ENCODE measurements at places on chromosomes 1 and 21.

DNA sequence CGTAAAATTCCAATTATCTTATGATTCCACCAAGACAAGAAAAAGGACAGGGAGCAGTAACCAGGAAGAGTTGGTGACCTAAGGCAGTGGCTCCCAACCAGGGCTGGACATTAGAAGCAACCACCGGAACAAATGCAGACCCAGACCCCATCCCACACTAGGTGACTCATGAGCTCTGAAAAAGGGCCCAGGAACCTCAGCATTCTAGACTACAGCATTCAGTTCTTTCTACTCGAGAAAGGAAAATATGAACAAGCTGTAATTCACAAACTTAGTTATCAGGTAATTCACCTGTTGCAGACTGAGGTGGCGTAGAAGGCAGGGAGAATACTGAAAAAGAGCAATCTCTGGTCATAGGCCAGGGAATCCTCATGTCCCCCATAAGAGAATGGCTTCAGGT, 138.4 kb upstream of the KRTAP19-8 start:
- DNase-seq, result no peak

DNA sequence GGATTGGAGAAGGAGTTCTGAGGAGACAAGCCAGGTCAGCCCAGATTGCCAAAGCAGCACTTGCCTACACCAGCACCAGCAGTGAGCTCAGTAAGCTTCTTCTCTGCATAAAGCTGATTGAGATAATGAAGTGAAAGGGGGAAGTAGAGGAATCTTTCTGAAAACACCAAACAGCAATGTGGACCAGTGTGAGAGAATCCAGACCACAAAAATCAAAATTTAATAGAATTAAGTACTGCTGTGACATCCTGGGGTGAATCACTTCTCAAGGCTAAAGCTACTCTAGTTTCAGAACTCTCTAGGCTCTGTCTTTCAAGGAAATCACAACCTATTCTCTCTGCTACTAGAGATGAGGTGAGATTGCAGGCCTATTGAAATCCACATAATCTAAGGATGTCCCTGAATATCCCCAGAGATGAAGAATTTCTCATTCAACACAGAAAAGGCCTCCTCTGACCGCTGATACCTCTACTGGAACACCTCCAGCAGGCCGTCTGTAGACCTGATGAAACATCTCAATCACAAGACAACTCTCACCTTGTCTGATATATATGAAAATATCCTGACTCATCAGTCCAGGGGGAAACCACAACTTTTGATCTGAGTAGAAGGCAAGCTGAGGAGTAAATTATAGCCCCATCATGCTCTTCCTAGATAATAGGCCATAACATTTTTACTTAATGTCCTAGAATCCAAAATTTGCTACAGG, at the start of gene FCRL4:
Gene FCRL4 (minus strand): TSS at position 127 of the 709 bp plus-strand sequence. CDS start 141 bp downstream, outside the sequence.
- no peak for DNase-seq

DNA sequence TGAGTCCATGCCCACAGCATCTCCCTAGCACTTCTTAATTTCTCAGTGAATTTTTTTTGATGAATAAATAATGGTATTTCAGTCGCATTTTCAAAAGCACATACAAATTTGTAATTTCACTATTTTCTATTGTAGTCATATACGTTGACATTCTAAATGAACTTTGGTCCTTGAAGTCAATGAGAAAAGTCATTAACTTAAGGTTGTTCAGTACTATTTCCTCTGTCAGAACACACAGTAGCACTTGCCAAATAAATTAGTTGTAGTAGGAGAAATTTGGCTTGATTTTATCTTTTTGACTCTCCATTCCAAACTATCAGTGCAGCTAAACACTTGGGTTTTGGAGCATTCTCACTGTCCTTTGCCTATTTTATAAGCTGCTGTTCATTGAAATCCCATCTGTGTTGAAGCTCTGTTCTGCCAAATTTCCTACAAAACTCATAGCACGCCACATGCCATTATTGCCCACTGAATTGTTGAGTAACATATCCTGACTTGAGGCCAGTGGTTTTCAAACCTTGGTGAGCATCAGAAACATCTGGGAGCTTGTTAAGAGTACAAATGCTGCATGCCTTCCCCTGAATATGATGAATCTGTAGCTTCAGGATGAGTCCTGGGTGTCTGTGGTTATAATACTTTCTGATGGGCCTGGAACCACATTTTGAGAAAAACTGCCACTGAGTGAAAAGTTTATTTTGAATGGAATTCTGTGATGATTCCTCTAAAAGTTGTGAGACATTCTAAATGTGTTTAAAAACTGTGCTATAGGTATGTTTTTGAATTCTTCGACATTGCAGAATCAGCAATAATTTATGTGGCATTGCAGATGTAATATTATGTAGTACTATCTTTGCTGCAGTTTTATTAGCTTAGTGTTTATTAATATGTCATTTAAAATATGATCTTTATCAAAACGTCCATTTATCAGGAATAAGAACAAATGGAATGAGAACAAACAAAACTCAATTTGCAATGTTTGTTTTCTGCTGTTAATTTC, 78.9 kb downstream of the DNM3 start:
- no peak for DNase-seq

DNA sequence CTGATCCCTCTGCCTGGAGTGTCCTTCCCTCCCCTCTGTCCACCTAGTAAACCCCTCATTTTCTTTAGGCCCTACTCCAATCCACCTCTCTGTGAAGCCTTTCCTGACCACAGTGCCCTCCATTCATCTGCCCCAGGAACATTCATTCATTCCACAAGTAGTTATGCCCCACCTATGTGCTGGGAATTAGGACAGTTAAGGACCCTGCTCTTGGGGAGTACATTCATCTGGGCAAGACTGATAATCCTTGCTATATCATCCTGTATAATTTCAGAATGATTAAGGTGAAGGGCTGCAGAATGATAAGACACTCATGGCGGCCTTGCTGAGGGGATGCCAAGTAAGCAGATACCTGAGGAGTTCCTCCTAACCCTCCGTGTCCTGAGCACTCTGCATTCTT, 10.3 kb upstream of the FAM20B start:
- no peak for DNase-seq

GRCh38 chr1:38045401-38046332, 926 bp downstream of the POU3F1 start:
- DNase-seq, result peak; percentile 74

DNA sequence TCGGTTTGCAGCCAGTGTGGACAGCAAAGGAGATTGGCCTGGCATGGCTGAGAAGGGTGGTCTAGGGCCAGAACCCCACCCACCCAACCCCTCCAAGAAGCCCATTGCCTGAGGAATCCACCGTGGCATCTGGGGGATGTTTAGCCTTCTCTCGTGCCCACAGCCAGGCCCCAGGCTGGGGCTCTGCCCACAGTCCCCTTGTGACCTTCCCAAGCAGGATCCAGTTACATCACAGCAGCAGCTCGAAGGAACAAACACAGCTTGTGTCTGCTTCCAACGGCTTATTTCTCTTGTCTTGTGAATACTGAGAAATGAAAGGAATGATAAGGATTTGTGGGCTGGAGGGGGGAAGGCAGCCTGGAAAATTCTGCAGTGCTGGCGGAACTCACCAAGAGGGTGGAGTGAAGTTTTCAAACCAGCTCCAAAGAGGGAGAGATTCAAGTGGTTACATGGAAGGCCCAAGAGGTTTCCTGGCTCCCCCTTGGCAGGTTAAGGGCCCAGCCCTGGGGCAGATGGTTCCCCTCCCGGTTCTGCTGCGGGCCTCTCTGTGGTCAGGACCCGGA, 61.6 kb downstream of the DHRS3 start:
- DNase-seq, result no peak

GRCh38 chr1:14930247-14930965, 223.1 kb upstream of the TMEM51 start:
- no peak for DNase-seq

DNA sequence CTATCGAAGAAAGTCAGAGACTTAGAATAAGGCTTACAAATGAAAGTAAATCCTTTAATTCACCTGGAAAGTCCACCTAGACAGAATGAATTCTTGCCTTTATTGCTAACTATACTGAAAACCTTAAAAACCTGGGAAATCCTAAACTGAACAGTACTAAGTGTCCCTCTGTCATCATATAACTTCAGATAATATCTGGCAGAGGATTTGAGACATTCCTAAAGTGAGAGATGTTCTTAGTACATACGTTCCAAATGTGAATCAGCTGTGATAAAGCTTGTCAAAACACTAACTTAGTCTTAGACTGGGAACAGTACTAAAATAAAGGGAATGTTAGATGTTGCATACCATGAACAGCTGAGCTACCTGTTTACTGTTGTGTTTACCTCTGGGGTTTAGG, 121.7 kb downstream of the TNFSF18 start:
- no peak for DNase-seq

- no peak for DNase-seq
These were observed 89.4 kb upstream of the JAK1 start for GRCh38 chr1:65055747-65056146.

- no peak for DNase-seq
These were observed 157.5 kb upstream of the FGGY start for GRCh38 chr1:59139396-59139795.

DNA sequence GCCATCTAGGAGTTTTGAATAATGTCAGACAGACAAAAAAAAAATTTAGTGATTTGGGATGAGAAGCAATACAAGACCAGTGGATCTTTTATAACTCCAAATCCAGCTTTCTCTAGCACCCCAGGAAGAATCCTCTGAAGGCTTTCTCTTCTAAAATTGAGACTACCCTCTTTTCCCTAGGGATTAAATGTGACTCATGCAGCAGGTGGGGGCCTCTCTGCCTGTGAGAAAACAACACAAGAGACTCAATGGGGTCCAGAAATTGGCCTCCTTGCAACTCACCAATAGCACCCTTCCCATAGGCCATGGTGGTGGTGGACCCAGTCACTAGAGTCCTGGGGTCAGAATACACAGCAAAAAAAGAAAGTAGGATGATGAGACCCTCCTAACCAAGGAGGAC, 120.3 kb upstream of the ATP1A1 start:
- no peak for DNase-seq

GRCh38 chr1:44318097-44319088, 36.7 kb downstream of the ERI3 start:
- DNase-seq, result no peak

- no peak for DNase-seq
These were observed 575.8 kb upstream of the PRMT6 start for GRCh38 chr1:106480629-106481028.

- DNase-seq, result no peak
These were observed 724 bp upstream of the ANKRD35 start for GRCh38 chr1:145886390-145886789.

DNA sequence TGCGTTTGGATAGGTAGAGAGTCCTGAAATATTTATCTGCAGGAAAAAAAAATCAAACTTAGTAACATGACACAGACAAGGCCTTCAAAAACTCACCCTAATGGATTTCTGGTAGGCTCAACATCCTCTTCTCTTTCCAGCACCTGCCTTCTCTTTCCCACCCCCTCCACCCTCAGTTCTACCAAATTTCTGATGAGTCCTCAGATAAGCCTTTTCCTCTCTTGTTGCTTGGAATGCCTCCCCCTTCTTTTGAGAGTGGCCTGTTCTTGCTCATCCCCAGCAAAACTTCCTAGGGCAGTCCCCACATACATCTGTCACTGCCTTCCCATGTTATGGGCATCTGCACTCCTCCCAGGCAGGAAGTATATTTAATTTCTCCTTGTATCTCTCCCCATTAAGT, 7.6 kb upstream of the LBR start:
- no peak for DNase-seq

GRCh38 chr1:234093741-234094140, 189.3 kb downstream of the SLC35F3 start:
- no peak for DNase-seq

GRCh38 chr1:93733340-93733739, 51.7 kb upstream of the BCAR3 start:
- no peak for DNase-seq

- DNase-seq, result no peak
These were observed 12.0 kb upstream of the SLAMF1 start for GRCh38 chr1:160658814-160659193.

DNA sequence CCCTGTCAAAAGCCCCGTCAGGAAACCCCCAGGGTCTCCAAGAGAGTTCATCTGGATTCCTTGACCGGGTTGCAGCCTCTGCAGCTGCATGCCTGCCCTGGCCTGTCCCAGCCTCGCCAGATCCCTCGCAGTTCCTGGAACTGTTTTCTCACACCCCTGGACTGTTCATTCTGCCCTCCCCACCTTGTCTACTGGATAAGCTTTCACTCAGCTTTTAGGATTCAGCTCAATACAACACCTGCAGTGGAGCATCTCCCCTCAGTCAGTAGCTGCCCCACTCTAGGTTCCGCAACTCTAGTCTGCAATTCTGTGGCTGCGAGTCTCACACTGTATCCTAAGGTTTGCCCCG, 67.2 kb downstream of the FAM163A start:
- DNase-seq, result no peak

DNA sequence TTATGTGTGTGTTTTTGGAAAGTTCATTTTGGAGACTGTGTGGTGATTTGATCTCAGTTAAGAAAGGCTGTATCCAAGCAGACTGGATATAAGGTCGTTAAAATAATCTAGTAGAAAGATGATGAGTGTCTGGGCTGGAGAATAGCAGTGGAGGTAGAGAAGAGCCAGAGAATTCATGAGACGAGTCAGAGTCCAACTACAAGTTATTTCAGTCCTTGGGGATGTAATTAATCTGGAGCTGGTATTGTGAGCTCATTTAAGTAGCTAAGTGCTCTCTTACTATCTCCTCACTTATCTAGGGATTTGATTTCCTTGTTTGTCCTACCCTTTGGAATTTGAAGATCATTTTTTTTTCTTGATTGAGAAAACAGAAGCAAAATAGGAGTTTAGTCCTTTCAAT, 1219.0 kb upstream of the ADGRL4 start:
- DNase-seq, result no peak

DNA sequence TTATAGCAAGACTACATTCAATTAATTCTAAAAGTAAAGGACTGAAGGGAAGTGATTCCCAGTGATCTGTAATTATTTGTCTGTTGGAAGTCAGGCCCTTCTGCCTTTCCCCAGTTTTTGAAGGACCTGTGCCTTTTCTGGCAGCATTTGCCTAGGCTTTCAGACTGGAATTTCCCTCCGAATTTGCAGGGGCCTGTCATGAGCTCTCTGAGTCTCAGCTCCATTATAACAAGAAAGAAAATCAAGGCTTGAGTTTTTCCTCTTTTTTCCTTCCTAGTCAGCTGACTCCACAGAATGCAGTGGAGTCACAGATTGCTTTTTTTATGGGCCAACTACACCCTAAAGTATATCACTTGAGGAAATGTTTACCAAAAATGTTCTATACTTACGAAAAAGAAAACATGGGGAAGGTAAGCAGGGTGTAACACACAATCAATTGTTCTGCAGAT, 1.1 kb downstream of the NR5A2 start:
- DNase-seq, result no peak

- no peak for DNase-seq
These were observed 17.3 kb upstream of the IRF2BP2 start for GRCh38 chr1:234627009-234627950.

GRCh38 chr1:197837911-197838310, 62.6 kb upstream of the DENND1B start:
- DNase-seq, result no peak

GRCh38 chr1:58943776-58944175, 159.9 kb upstream of the JUN start:
- no peak for DNase-seq

- DNase-seq, result no peak
These were observed 92.9 kb downstream of the SLC45A1 start for GRCh38 chr1:8410791-8411190.
